MV-4-11 (cell line): ENCODE measurements at places on chromosomes 12 and 14.

GRCh38 chr14:67166450-67166853 is 22.8 kb upstream of the GARIN2 start:
- DNase-seq: peak; percentile 16

GRCh38 chr12:127060310-127060847 is 1206.6 kb upstream of the TMEM132C start:
- no peak for DNase-seq

GRCh38 chr14:59591641-59592370 is 15.2 kb upstream of the CCDC175 start:
- DNase-seq: no peak

DNA sequence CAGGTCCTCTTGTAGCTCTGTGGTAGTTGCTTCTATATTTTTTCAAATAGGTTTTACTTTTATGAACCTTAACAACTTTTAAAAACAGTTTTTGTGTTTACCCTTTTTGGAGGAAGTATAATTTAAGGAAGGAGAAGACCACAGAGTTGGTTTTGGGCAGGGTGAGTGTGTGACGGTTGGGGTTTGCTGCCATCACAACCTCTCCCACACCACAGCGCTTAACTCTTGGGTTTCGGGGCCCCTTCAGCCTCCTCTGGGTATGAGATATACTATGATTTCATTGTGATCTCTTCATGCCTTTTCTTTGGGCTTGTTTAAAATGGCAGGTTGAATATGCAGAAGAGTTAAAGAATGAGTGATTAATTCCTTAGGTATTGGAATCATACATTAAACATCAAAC is 228.7 kb upstream of the CRY1 start:
- DNase-seq: peak; percentile 86

GRCh38 chr12:18868717-18869116 is 130.8 kb downstream of the CAPZA3 start:
- no peak for DNase-seq

- no peak for DNase-seq
Measured at GRCh38 chr14:23396126-23396525, 11.9 kb downstream of the MYH6 start.

DNA sequence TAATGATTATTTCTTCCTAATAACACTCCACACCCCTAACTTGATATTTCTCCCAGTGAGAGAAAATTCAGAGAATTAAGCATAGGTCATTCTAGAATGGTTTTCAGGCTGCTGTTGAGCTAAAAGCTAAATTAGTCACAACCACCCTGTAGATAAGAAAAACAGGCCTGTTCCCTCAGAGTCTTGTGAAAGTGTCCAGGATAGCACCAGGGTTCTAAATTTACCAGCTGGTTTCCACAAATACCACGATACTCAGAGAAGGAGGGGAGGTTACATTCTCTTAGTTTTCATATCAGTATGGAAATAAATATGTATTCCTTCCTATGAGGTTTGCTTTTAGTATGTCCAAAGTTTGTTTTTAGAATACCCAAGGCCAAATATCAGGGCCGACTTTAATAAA is 66.0 kb upstream of the YARS2 start:
- no peak for DNase-seq

DNA sequence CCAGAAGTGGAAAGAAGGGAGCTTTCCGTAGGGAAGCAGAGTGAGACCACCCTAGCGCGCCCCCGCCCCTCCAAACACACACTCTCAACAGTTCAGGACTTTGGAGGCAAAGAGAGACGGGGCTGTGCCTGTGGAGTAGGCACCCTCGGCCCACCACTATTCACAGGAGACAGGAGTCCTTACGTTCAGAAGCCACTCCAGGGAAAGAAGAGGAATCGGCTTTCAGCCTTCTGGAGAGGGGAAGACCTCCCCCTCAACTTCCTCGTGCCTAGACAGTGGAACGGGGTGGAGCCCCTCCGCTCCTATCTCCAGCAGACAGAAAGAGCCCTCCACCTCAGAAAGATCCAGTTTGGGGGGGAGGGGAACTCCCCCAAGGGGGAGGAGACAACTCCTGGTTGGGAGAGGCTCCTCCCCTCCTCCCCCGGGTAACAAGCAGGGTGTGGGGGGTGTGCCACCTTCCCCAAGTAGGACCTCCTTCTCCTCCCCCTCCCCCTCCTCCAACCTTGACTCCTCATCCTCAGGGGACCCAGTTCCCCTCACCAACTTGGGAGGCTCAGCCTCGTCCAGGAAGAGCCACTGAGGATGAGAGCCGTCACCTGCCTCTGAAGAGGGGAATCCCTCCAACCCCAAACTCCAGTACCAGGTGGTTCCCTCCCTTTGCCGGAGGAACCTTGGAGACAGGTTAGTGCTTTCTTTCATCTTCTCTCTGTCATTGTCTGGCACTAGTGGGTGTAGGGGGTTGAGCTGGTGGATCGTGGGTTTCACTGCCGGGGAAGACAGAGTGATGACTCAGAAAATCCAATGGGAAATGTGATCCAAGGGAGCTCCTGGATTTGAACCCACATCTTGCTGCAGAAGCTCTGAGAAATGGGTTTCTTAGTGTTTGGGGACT is 883 bp downstream of the FOXJ2 start:
- DNase-seq: no peak

DNA sequence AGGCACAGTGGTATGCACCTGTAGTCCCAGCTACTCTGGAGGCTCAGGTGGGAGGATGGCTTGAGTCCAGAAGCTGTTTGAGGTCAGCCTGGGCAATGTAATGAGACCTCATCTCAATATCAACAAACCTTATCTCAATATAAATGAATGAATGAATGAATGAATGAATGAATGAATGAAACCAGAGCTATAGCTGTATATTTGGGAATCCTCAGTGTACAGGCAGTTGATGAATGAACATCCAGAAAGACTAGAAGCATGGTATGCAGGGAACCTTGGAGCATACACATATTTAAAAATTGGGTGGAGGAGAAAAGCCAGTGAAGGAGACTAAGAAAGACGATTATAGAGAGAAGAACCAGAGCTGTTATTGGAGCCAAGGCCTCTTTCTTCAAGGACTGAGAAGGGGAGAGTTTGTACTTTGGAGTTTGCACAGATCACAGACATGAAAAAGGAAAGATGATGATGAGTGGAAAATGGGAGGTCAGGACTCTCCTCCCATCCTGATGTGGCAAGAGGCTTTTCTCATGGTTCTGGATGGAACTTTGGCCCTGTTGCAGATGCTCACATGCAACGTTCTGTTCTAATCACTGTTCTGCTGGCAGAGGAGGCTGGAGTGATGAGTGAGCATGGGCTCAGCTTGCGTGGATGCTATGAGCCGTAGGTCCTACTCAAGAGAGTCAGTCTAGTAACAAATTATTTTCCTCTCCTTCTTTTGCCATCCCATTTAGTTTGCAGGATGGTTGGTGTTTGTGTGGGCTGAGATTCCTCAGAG is 114.4 kb downstream of the PRKCH start:
- DNase-seq: no peak

DNA sequence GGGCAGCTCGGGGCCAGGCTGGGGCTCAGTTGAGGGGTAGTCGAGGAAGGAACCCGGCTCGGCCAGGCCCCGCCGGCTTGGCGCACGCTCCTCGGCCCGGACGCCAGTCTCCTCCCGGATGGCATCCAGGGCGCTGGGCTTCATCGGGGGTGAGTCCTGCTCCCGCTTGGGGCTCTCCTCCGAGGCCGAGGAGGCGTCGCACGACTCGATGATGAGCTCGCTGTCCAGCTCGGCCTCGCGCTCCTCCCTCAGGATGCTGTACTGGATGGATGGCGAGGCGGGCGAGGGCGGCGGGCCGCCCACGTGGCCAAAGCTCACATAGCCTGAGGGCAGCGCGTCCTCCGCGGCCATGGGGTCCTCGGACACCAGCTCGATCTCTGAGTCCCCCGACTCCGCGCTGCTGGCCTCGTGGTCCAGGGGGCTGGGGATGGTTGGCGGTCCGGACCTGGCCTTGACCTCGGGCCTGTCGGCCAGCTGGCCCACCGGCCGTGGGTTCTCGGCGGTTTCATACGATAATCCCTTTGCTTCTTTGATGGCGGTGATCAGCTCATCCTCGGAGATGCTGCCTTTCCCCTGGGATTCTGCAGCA is 143.4 kb downstream of the RTN1 start:
- no peak for DNase-seq

DNA sequence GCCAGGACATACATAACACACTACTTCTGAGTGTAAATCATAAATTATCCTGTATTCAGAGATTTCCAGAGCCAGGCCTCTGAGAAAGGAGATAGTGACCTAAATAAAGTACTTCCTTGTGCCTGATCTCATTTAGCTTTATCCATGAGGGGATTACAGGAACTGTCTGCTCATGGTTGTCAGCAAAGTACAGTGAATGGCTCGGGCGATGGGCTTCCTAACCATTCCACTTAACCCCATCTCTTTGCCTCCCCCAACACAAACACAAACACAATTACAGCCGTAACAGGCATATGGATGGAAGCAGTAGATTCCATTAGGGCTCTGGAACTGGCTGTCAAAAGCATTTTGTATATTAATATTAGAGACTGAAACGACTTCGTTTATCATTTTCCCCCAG is 206.7 kb upstream of the CPNE8 start:
- no peak for DNase-seq

GRCh38 chr14:69535230-69535848 is 39.3 kb downstream of the CCDC177 start:
- no peak for DNase-seq

GRCh38 chr14:46259536-46259935 is 392.0 kb downstream of the RPL10L start:
- DNase-seq: no peak

- no peak for DNase-seq
Measured at GRCh38 chr12:100273782-100274181, 6.8 kb downstream of the SCYL2 start.

- peak; percentile 62 for DNase-seq
Measured at GRCh38 chr12:66119870-66120241, 10.7 kb downstream of the LLPH start.

- no peak for DNase-seq
Measured at GRCh38 chr12:54831631-54832030, 22.7 kb upstream of the MUCL1 start.

GRCh38 chr12:129486931-129487330 is 416.9 kb downstream of the TMEM132D start:
- no peak for DNase-seq

GRCh38 chr12:127655691-127656090 is 611.3 kb upstream of the TMEM132C start:
- no peak for DNase-seq

DNA sequence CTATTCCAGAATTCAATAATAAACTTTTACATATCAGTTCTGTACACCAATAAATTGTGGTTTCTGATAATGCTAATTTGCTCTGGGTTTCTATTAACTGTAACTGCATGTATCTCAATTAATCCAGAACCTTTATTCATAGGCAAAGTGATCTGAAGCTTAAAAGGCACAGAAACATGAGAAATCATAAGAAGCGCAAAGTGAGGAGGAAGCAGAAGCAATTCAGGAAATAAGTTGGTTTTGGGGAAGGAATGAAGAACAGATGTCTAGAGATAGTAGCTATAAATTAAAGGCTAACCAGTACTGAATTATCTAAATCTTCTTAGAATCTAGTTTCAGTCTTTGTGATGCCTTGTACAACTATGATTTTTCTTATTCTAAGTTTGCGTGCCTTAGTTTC is 24.6 kb downstream of the KERA start:
- DNase-seq: peak; percentile 70

- peak; percentile 35 for DNase-seq
Measured at GRCh38 chr14:72521968-72522741, 371.7 kb downstream of the DPF3 start.

- DNase-seq: no peak
Measured at GRCh38 chr14:80637756-80638619, 303.6 kb downstream of the CEP128 start.

DNA sequence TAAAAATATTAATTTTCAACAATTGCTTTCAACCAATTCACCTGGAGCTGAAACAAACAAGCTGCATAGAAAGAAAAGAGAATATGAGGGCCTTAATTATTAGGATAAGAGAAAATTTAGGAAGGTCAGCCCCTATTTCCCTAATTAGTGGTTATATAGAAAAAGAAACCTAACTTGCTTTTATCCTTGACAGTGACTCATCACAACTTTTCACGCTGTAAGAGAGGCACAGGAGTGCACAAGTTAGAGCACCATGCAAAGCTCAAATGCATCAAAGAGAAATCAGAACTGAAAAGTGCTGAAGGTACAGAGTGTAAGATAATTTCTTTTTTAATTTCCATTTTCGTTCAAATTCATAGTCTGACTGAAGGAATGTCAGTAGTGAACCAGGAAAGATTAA is 4.7 kb downstream of the CLEC4D start:
- DNase-seq: no peak
